Hematopoietic multipotent progenitor cell treated with erythropoietin and hydrocortisone succinate and interleukin-3 and kit ligand, for 15 days (in vitro differentiated cells): ENCODE measurements at places on chromosomes 2 and 18.

DNA sequence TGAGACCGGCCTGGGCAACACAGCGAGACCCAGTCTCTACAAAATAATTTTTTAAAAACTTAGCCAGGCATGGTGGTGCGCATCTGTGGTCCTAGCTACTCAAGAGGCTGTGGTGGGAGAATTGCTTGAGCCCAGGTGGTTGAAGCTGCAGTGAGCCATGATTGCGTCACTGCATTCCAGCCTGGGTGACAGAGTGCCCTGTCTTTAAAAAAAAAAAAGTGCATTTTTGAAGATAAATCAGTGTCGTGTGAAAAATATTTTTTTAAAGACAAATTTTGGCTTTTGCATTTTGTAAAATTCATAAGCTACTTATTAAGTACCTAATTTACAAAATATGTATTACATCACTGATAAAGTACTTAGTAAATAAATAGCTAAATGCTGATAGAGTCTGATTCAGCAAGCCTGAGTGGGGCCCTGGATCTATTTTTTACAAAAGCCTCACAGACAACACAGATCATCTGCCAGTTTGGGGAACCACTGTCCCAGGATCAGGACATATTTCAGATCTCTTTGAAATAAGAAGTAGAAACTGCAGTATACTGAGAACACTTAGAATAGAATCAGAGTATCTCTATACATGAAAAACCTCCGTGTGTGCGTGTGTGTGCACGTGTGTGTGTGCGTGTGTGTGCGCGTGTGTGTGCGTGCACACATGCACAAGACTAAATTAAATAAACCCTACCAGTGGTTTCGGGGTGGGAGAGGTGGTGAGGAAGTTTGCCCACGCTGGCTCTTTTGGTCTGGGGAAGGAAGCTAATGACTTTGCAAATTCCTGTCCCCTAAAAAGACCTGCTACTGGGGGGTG lies 61.6 kb downstream of the AAK1 start:
- peak; percentile 49 for DNase-seq

DNA sequence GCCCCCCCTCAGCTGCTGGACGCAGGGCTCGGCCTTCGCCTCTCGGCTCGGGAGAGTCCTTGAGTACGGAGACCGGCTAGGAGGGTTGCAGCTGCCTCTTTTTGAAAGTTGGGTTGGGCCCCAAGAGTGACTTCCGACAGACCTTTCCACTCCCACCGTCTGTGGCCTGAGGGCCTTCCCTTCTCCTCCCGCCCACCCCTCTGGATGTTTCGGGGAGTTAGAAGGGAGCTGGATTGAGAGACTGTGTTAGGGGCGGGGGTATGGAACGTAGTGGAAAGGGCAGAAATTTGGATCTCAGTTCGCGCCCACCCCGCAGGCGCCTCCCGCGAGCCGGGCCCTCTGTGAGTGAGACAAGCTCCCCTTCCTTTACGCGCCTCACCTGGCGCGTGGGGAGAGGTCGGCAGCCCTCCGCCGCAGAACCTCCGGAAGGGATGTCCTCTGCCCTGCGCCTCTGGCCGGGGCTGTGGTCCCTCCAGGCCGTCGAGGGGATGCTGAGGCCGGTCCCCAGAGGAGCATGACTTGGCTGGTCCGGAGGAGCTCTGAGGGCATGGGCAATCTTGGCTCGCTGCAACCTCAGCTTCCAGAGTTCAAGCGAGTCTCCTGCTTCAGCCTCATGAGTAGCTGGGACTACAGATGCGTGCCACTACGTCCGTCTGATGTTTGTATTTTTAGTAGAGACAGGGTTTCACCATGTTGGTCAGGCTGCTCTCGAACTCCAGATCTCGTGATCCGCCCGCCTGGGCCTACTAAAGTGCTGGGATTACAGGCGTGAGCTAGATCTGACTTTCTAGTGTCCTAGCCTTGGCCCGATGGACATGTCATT lies 15.9 kb downstream of the C2orf74 start:
- peak; percentile 26 for DNase-seq

GRCh38 chr2:222663479-222663878 lies 7.6 kb upstream of the FARSB start:
- no peak for DNase-seq

- DNase-seq, result no peak
Measured at GRCh38 chr2:188853307-188853706, 120.9 kb upstream of the COL3A1 start.

- no peak for DNase-seq
Measured at GRCh38 chr2:210461401-210461800, 15.2 kb downstream of the LANCL1 start.

GRCh38 chr2:172375251-172375650 lies 52.1 kb upstream of the ITGA6 start:
- no peak for DNase-seq

GRCh38 chr2:9892236-9892635 lies 49.0 kb downstream of the TAF1B start:
- DNase-seq, result no peak

GRCh38 chr2:144698156-144698555 lies 178.2 kb upstream of the ZEB2 start:
- no peak for DNase-seq

GRCh38 chr2:126635281-126635680 lies 20.7 kb upstream of the GYPC start:
- no peak for DNase-seq

DNA sequence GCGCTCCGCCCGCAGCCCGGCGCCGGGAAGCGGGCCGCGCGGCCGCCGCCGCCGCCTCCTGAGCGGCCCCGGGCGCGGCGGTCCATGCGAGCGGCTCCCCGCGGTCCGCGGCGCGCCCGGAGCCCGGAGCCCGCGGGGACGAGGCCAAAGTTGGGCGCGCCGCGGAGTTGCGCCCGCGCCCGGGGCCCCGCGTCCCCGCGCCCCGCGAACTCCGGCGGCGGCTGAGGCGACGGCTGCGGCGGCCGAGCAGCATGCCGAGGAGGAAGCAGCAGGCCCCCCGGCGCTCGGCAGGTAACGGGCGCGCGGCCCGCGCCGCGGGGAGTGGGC lies 992 bp downstream of the TSHZ1 start:
- DNase-seq, result no peak

DNA sequence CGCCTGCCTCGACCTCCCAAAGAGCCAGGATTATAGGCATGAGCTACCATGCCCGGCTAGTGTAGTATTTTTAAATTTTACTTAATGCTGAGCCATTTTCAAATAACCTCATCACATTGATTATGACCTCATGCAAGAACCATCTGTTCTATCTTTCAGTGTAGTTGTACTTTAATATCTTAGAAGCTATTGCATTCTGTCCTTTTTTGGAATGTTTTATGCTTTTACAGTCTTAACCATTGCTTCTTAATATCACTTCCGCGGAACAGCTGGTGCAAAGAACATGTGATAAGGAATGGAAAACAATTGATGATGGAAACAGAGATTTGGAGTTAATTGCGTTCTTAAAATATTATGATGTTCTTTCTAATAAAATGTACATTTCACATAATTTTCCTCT lies 2.7 kb downstream of the GEN1 start:
- no peak for DNase-seq

- no peak for DNase-seq
Measured at GRCh38 chr2:54680397-54681041, 42.9 kb upstream of the EML6 start.

DNA sequence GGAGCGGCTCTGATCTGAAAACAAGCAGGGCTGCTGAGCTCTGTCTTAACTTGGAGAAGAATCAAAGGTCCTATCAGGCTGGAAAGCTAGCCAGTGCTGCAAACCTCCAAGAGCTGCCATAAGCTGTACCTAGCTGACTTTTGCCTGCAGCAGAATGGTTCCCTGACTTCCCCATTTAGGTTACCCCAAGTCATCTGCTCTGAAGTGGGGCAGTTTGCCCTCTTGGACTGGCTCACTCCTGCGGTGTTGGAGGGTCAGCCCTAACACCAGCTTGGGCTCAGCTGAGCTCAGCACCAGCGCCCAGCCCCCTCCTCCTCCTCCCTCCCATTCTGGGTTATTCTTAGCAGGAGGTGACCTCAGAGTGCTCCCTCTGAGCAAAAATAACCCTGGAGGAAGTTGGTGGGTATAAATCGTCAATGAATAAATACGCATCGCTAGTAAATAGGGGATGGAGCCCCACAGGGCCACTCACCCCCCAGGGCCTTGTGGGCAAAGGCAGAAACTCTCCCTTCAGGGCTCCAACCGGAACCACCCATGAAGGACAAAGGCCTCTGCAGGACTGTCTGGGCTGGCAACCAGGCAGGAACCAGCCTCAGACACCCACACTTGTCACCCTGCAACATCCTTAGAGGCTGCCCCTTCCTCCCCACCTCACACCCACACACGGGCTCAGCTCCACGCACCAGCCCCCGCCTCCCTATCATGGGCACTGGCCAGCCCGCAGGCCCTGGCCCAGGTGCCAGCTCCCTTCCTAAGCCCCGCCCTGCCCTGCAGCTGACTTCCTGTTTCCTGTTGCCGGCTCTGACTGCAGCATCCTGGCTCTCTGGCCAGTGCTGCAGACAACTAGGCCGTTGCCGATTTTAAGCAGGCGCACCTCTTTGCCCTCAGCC lies 46.9 kb downstream of the DNMT3A start:
- DNase-seq, result peak; percentile 15

DNA sequence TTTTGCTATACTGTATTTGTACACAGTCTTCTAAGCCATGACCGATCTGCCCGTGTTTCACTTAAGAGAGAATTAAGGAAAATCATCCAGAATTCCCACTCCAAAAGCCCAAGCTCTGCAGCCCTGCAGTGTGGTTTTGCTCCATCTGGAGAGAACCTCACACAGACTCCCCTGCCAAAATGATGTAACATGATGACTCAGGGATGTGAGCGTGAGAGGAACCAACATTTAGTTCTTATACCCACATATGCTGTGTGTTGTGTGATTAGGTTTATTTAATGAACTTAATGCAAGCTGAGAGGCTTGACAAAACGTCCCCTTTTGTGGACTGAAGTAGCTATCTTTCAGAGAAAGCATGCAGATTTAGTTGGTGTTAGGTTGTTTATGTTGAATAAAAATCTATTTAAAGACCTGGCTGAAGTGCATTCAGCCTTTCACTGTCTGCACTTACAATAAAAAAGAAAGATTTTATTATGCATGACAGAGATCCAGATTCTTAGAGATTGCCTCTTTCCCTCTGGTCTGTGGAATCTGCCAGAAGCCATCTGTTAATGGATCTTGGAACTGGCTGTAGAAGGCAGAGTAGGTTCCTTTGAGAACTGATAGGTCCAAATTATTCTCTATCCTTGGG lies 6.3 kb downstream of the RAB12 start:
- DNase-seq, result peak; percentile 53

DNA sequence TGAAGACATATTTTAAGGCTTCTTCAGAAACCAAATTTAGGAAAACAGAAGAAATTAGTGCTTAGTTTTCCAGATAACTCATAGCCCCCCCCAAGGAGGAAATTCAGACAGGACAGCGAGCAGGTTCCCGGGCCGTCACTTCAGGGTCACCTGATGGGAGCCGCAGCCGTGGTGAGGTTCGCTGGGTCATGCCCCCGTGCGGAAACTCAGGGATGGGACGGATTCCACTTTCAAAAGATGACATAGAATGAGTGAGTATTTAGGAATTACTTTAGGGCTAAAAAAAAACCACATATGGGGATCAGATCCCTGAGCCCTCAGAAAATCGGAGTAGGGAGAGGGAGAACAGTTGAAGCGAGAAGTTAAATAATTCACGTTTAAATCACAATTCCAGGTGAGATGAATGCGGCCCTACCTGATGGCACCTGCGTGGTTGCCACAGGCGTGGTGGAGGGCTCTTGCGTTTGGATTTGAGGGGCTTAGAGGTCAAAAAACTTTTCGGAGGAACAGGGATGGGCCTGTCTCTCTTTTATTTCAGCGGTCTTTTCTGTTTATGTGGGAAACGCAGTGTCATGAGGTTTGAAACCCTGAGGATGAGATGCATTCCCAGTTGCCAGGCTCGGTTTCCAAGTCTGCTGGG lies 114.4 kb downstream of the NFATC1 start:
- no peak for DNase-seq

DNA sequence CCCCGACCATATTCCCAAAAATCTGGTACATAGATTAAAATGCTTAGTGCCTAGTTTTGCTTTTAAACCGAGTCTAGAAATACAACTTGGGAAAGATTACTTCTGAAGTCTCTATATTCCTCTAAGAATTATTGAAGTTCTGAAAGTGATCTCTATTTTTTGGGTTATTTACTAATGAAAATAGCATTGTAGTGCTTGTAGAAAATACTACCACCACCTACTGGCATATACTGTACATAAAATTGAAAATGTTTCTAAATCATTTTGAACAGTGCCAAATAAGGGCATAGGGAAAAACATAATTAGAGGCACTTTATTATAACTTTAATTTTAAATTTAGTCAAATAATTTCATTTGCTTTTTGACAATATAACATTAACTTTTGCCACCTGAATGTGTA lies 1399.6 kb upstream of the ZEB2 start:
- DNase-seq, result no peak

DNA sequence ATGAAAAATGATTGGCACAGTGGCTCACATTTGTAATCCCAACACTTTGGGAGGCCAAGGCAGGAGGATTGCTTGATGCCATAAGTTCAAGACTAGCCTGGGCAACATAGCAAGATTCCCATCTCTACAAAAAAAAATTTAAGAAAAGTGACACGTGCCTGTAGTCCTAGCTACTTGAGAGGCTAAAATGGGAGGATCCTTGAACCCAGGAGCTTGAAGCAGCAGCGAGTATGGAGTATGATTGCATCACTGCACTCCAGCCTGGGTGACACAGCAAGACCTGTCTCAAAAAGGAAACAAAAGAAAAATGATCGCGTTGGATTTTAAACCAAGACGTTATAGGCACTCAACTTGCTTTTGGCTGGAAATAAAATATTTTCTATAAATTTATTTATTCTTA lies 37.8 kb upstream of the CREB1 start:
- no peak for DNase-seq

GRCh38 chr2:29249666-29250253 lies 134.5 kb downstream of the CLIP4 start:
- no peak for DNase-seq

GRCh38 chr2:3076848-3077642 lies 300.6 kb downstream of the EIPR1 start:
- no peak for DNase-seq

- peak; percentile 40 for DNase-seq
Measured at GRCh38 chr2:97995026-97995733, 568 bp downstream of the TMEM131 start.

DNA sequence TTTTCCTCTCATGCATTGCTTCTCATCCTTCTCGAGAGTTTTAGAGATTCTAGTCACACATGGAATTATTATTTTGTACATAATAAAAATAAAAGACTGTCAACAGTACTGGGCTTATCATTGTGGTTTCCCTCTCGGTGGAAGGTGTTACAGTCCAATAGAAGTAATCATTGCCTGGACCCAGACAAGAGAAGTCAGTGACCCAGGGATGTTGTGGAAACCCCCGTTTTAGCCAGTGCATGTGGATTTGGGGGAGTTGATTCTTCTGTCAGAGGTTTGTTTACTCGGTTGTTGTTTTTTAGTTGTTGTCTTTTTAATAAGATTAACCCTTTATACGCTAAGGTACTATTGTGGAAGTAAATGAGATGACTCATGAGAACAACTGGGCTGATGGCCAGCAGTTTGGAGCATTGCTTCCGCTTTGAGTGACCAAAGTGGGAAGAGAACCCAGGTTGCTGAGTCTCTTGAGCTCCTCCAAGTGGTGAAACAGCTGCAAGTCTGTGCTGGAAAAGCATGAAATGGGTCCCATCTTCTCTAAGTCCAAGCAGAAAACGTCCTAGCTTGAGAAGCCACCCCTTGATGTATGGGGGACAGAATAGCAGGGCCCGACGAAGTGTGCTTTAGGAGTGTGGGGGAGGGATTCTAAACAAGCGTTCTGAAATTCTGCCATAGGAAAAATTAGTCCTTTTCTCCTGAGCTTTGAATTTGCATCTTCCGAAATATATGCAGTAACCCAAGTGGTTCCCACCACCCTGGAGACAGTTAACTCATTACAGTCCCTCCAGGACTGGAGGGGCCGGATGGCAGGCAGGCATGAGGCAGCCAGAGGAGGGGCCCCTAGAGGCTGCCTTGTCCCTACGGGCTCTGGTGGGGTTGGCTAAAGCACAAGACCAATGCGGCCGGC lies 61.8 kb upstream of the GPR45 start:
- peak; percentile 4 for DNase-seq
